Thyroid gland (tissue), 4 donors: ENCODE measurements at places on chromosomes 4 and X. TPM values are rescaled to one million over a fixed set of nuclear protein-coding genes. Genes with fewer than 3 reads are reported as not detected.

CENPC gene
- 42.2 TPM for total RNA-seq

C4orf51 gene
- total RNA-seq: not detected

CT45A1 gene
- total RNA-seq: not detected

FMR1NB gene
- total RNA-seq: 0.67 TPM

MAGEA9B gene
- total RNA-seq: not detected

ACTRT1 gene
- not detected for total RNA-seq

EDNRA gene
- 7.7 TPM for total RNA-seq

SLC2A9 gene
- total RNA-seq: 10.0 TPM

HELT gene
- total RNA-seq: not detected

OFD1 gene
- 46.0 TPM for total RNA-seq
